ENCODE measurements at places on chromosomes 11 and 22.

- DNase-seq = peak; percentile 63
These were observed 8.3 kb downstream of the LGR4 start for GRCh38 chr11:27464289-27464696.

DNA sequence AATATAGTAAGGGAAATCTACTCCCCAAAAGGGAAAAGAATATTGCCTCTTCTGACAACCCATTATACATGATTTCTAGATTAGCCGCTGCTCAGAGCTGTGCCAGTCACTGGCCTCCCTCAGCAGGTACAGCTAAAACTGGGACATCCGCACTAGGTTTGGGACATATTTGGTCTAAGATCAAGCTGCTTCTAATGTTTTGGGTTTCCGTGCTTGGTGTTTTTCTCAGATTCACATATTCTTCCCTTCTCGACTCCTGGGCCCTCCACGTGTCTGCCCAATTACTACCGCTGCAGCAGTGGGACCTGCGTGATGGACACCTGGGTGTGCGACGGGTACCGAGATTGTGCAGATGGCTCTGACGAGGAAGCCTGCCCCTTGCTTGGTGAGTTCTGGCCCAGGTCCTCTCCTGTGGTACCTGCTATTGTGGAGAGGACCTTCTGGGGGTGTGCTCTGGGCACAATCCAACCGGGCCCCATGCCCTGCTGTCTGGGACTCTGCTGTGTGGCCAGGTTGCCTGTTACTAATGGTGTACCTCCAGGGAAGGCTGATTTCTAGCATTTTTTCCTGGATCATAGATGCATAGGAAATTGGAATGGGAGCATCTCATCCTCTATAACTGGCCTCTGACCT, 138.1 kb upstream of the SORL1-AS1 start:
- DNase-seq = no peak

GRCh38 chr11:122853971-122854446, 15.7 kb downstream of the CRTAM start:
- peak; percentile 88 for DNase-seq

- DNase-seq = no peak
These were observed 684 bp downstream of the MRGPRX2 start for GRCh38 chr11:19059833-19060232.

DNA sequence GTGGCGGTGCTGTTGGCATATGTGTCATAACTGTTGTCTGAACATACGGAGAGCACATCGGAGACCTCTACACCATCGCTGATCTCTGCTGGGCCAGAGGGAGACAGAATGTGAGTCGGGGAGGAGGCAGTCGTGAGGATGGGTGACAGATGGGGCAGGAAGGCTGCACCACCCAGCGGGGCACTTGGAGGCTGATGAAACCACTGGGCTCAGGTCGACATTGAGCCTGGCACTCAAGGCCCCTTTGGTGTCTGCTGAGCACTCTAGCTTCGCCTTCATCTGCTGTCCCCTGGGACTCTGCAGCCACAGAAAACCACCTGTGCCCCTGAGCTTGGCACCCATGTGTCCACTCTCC, 2.5 kb upstream of the KLHL35 start:
- no peak for DNase-seq

DNA sequence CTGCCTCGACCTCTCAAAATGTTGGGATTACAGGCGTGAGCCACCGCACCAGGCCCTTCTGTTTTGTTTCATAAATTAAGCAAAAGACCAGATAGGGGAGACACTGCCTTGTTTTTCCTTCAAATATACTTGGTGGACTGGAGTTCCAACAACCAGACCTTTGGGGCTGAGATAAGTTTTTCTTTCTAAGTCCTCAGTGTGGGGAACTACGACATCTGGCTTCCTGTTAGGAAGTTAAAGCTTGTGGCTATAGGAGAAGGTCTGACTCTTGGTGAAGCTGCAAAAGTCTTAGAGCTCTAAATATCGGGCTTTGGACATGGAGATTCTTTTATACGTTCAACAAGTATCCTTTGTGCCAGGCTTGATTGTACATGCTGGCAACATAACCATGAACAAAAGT, 64.1 kb upstream of the EED start:
- DNase-seq = no peak

DNA sequence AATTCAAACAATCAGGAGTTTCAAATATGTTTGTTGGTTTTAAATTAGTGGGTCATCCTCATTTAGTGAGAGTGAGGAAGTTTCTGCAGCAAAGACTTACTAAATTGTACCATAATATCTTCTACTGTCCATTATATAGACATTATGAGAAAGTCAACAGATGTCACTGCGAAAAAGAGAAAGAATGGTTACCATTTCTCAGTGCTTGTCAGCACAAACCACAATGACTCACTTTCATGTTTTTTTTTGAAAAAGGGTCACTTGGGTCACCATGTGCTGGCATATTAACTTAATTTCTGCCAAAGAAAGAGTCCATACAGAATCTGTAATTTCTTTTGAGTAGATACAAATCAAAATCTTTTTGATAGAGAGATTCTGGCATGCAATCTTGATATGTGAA, 924.6 kb upstream of the FAT3 start:
- peak; percentile 62 for DNase-seq

- peak; percentile 50 for DNase-seq
These were observed 147.3 kb downstream of the FEZ1 start for GRCh38 chr11:125348674-125349309.

DNA sequence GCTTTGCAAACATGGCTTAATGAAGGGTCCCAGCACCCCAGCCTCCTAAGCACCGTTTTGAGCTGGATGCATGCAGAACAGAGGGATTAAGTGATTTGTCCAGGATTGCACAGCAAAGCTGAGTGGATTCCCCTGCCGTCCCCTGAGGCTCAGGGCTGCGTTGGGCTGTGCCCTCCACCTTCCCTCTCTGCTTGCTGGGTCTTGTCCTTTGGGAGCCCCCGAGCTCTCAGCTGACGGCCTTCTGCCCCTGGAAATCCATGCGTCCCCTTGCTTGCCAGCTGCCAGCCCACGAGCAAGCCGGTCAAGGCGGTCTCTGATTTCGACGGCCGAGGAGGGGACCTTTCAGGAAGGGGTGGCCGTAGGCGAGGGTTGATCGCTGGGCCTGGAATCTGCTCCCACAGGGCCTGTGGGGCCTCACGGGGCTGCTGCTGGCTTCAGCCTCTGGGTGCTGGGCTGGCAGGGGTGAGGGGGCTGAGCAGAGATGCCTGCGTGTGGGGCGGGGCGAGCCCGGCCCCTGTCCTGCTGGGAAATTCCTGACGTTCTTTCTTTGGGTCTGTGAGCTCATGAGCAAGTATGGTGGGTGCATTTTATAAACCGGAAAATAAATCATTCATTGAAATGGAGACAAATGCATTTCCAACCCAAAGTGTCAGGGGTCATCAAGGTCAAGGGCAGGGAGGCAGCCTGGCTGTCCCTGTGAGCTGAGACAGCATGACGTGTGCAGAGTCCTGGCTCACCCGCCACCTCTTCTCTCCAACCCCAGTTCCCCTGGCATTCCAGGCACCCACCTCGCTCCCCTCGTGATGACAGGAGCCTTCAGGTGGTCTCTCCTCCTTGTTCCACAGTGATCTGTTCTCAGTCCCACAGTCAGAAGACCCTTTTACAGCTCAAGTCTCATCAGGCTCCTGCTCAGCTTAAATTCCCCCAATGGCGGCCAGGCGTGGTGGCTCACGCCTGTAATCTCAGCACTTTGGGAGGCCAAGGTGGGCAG, 28.1 kb downstream of the FGF4 start:
- peak; percentile 44 for DNase-seq

GRCh38 chr11:123546515-123546914, 107.9 kb downstream of the SCN3B start:
- DNase-seq = peak; percentile 68

- DNase-seq = no peak
These were observed 18.2 kb upstream of the KIRREL3 start for GRCh38 chr11:127018683-127019279.

DNA sequence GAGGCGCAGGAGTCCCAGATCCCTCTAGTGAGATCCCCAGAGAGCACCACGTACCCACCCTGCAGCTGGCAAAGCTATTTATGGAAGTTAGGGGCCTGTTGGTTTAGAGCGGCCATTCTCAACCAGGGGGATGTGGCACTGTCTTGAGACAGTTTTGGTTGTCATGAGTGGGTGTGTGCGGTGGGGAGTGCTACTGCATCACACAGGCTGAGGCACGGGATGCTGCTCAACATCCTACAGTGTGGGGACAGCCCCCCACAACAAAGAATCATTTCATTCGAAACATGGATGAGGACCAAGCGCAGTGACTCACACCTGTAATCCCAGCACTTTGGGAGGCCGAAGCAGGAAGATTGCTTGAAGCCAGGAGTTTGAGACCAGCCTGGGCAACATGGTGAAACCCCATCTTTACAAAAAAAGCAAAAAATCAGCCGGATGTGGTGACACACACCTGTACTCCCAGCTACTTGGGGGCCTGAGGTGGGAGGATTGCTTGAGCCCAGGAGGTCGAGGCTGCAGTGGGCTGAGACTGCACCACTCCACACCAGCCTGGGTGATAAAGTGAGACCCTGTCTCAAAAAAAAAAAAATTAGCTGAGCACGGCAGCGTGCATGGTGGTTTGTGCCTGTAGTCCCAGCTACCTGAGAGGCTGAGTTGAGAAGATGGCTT, 28.2 kb downstream of the GGT5 start:
- no peak for DNase-seq

GRCh38 chr11:64862987-64863390, 15.4 kb downstream of the EHD1 start:
- no peak for DNase-seq

DNA sequence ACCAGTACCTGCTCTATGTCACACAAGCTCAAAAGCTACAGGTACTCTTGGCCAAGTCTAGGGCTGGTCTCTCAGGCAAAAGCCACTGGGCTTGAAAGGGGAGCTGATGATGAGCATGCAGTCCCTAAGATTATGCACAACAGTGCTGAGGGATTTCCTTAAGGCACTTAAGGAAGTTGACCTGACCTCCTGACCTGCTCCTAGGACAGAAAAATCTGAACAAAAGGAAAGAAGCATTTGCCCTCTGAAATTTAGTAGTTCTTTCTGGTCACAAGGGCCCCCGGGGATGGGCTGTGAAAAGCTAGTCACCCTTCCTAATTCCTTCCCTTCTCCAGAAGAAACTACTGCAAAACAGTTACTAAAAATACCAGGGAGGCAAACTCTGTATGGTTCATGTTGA, 83.6 kb upstream of the PHOX2A start:
- DNase-seq = no peak

- peak; percentile 47 for DNase-seq
These were observed 41.5 kb upstream of the CCND1 start for GRCh38 chr11:69599502-69599901.

DNA sequence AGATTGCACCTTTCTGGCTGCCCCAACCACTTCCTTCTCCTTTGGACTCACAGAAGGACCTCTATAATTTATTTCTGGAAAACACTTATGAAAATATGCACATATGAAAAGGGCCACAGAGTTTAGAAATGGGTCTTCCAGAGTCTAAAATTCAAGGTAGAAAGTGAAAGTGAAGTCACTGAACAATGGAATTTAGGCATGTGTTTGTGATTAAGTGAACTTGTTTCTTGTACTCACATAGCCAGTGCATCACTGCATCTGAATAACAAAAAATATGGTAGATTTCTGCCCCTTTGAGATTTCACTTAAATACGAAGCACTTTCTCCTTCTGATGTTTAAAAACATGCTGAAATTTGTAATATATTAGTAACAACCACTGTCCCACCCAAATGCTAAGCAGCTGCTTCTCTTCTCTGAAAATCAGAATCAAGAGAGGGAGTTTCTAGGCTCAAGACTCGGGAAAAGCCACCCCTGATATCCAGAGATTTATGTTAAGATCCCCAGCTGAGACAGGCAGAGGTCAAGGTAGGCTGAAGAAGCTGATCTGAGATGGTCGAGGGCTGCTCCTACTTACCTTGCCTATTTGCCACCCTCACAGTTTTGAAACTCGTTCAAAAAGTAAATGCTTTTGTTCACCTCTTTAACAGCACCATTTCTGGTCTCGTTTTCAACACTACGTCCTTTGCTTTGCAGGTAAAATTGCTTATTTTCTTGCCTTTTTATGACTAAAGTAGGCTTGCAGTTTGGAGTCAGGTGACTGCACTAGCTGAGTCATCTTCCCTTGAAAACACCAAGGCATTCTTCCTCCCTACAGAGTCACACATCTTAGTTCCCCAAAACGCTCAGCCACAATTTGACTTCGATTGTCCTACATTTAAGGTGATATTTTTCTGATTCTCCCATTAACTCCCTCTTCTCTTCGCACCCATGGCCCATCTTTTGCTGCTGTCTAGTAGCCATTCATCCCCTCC, at the start of gene XKR3:
Gene XKR3, minus strand, starts transcription at position 696 of the 972 bp plus-strand sequence. CDS start 17,338 bp downstream, outside the sequence.
- DNase-seq = no peak

- DNase-seq = no peak
These were observed 103.3 kb upstream of the NNMT start for GRCh38 chr11:114192841-114193389.

DNA sequence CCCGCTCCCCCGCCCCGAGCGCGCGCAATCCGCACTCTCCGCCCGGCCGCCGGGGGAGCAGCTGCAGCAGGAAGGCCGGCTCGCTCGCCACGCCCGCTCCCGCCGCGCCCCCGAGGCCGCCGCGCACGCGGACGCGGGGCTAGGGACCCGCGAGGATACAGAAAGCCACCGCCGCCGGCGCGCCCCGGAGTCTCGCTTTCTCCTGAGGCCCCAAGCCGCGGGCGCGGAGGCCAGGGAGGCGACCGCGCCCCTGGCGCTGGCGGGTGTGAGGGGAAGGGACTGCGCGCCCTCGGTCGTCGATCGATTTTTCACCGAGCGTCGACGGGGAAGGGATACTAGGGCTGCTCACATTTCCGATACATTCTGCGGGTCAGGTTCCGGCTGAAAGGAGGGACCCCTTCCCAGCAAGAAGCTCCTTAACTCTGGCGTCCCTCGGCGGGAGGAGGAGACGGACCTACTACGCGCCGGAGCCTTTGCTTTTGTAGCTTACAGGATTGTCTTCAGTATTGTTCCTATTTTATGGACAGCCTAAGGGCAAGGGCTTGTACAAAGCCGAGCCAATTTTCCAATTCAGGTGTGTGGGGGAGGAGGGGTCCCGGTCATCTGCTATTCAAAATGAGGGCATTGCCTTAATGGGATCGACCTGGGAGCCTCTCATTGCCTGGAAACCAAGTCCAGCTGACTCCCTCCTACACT, 416 bp upstream of the GAB2 start:
- peak; percentile 75 for DNase-seq
